Kidney (tissue), 22 donors: ENCODE measurements at places on chromosomes 11 and 22.
A peak's percentile ranks its signal among the peaks of the same experiment; 100 is the strongest.

GRCh38 chr11:58193391-58193790, 4.5 kb downstream of the OR9Q2 start:
- no peak for DNase-seq

GRCh38 chr11:104046331-104046730, 9.9 kb downstream of the DDI1 start:
- DNase-seq = no peak

DNA sequence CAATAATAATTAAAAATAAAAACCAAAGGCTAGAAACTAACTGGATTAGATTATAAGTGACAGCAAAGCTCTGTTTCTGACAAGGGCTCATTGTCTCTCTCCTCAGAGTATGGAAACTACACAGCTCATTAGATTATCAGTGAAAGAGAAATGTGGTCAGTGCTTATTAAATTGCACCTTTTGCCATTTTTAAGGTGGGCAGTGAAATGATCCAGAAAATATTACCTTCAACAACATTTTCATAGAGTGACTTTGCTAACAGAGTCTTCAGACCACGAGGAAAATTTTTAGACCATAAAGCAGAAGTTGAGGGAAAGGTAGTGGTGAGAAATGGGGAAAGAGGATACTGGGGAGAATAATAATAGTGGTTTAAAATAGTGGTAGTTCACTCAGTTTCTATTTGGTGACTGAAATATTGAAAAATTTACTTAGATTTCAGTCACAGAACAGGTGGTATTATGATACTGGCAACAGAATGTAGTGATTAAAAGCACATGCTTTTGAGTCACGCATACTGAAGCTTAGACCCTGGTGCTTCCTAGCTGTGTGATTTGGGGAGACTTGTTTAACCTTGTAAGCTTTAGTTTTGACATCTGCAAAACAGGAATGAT, 684.0 kb upstream of the CCDC90B start:
- no peak for DNase-seq

- DNase-seq = no peak
Observed at GRCh38 chr11:60457576-60457975, 1.9 kb downstream of the MS4A1 start.

DNA sequence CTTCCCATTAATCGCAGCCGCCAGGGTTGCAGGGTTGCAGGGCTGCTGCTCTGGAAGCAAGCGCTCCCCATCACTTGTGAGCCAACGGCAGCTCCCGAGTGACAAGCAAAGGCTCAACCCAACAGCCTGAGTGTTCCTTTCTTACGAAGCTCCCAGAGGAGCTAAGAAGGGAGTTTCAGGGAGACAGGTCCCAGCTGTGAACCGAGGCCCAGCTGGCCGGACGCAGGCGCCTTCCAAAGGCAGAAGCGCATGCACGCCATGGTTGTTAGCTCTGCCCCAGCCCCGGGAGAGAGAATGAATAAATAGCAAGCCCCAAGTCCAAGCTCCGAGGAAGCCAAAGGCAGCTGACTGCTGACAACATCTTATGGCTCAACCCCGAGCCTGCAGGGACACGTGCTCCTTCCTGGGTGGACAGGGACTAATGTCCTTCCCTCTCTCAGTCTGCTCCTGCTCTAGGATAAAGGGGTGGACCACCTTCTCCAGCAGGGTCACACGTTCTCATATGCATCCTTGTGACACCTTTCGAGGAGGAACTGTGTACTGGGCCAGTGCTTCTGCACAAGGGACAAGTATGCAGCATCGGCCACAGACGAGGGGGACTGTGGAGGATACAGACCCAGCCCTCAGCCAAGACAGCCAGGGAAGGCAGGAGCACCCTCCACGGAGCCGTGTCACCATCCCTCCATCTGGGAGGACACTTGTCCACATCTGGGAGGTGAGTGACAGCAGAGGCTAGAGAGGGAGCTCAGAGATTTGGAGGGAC, 29.9 kb downstream of the SHANK2 start:
- DNase-seq = peak; percentile 71
